NCI-H1694 treated with DMSO at 0.1 percent for 48 hours (cell line): ENCODE measurements at places on chromosomes 2 and 18.

DNA sequence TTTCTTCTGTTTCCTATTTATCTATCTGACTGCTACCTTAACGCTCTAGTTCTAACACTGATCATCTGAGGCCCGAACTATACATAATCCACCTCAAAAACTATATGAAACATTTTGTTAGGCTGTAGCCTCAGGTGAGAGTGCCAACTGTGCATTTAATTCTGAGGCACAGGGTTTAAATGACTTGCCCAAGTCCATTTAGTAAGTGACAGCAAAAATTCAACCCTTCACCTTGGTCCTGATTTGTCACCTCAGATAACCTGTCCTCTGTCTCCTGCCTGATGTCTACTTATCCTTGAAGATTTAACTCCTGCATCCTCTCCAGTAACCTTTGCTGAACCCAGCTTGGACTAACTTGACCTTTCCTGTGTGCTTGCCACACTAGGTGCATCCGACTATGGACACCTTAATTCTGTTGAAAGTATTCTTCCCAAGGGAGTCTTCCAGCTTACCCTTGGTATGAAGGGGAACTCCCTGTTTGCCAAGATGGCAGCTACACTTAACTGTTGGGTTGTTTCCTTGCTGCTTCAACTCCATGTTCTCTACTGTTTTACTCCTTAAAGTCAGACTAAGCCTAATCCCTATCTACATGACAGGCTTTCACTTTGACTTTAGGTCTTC, 23.5 kb downstream of the CD302 start:
- DNase-seq: no peak

DNA sequence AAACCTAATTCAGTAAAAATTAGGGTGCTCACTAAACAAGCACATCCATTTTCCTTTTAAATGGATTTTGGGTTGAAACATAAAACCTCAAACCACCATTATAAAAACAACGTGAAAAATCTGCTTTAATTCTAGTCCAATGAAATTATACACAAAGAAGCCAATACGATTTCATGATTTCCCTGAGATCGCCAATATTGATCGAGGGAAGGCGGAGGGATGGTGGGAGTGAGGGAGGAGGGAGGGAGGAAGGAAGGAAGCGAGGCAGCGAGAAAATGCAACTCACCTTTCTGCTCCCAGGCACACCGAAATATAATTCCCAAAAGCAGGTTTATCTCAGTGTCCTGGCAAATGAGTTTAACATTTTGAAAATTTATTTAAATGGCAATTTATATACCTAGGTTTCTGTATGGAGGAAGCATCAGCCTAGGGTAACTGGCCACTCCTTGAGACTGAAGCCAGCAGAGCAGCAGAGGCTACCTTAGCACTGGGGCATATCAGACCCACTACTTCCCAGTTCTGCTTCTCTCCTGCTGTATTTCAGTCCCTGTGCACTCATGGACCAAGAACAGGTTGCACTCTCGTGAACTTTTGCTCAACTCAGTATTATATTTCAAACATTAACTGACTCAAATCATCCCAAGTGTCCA, 2.3 kb upstream of the ONECUT2 start:
- no peak for DNase-seq

GRCh38 chr18:79991494-79991893, 3.1 kb upstream of the TXNL4A start:
- no peak for DNase-seq

DNA sequence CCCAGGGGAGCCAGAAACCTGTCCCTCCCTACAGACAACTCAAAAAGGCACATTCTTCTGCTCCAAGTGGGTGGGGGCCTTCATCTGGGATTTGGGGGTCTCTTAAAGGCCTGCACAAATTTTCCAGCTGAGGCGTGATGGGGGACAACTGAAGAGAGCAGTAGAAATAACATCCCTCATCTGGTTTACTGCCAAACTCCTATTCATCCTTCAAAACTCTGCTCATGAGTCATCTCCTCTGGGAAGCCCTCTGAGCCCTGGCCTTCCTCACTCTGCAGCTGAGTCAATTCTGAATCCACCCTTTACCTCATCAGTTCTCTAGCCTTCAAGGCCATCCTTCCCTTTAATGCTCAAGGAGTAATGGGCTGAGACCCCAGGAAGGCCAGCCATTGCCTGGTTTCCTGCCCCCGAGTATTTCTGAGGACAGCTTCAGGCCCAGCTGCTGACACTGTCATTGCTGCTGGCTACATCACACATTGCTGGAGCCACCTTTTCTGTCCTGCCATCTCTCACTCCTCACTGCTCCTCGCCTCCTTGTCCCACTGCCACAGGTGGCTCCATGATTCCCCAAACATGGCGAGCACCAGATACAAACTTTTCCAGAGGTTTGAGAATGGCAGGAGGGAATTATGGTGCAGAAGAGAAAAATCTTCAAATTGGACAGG, 32.2 kb upstream of the GLI2 start:
- no peak for DNase-seq

GRCh38 chr18:49189772-49190171, 239.0 kb upstream of the SMAD7 start:
- no peak for DNase-seq

DNA sequence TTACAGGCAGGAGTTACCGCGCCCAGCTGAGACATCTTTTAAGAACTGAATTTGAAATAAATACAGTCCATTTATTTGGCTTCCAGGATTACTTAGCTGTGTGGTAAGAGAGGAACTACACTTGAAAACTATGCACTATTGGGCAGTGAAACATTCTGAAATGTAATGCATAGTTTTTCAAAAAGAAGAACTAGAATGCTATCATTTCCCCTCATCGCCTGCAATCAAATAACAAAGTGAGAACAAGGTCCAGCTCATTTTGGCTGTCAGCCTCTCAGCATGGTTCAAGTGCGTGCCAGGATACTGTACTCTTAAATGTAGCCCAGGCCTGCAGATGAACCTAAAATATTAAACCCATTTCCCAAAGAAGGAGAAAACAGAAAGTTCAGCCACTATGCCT, 76.6 kb upstream of the ARL5A start:
- DNase-seq: no peak

- no peak for DNase-seq
Measured at GRCh38 chr2:127437781-127438726, 19.8 kb downstream of the PROC start.

DNA sequence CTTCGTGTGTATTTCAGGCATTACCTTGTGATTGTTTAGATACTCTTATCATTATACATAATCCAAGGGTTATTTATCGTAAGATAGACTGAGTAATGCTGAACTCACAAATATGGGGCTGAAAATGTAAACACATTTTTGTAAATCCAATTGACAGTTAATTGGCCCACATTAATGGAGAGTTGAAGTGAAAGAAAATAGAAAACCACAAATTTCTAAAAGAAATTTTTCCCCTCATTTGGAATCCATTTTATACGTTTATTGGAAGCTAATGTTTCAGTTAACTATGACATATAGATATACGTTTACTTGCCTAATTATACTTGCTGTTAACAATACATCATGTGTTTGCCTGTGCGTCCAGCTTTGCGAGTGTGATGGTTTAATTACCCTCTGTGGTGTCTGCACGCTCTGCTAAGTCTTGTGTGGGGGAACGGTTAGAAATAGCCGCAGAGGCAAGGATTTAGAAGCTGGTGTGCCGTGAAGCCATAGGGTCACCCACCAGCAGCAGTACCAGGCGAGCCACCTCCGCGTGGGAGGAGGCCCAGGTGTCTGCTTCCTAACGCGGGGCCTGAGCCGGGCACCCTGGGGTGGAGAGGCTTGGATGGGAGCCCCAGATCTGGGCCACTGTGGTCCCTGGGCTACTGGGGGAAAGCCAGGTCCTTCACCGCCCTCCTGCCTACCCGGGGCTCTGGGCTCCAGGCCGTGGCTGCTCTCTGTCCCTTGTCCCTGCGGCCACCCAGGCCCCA, 38.0 kb downstream of the TSHZ1 start:
- DNase-seq: no peak

DNA sequence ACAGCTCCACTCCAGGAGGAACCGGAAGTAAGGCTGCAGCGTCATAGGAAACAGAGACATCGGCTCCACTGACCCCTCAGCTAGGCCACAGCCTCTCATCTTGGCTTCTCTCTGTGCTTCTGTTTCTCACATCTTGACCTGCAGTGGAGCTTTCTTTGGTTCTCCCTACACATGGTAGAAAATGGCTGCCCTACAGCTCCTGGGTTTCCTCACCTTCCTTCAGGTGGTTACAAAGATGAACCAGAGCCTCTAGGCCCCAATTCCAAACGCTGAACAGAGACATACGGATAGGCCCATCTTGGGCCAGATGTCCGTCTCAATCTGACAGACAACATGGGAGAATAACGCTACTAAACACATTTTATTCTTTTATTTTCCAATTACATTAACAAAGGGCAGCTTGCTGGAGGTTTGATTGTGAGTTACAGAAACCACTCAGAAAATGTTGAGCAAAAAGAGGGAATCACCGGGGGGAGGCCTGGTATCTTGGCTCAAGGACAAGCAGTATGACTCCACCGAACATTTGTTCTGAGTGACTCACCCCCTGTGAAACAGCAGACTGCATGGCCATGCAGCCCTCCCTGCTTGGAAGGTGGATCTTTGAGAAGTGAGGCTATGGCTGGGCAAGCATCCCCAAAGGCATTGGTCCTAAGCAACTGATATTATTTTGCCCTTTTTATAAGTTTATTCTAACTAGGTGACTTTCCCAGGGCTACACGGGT, 303.5 kb downstream of the CDCA7 start:
- DNase-seq: peak; percentile 26

DNA sequence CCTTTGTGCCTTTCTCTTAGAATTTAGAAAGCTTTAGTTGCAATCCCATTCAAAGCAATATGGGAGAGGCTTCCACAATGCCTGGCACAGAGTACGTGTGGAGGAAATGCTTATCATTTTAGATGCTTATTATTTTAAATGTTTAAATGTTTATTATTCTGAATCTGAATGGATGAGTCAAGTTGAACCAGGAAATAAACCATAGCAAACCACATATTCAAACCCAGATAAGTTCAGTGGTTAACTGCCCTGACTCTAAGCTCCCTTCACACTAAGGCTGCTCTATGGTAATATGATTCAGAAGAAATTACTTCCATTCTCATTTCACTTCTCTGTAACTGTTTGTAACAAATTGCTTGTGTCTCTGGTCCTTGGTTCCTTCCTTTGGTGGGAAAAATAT, 5.2 kb upstream of the PPP4R1 start:
- no peak for DNase-seq

GRCh38 chr2:235191978-235192377, 240.2 kb downstream of the SH3BP4 start:
- no peak for DNase-seq

- no peak for DNase-seq
Measured at GRCh38 chr18:74516271-74517235, 17.7 kb upstream of the CNDP1 start.

DNA sequence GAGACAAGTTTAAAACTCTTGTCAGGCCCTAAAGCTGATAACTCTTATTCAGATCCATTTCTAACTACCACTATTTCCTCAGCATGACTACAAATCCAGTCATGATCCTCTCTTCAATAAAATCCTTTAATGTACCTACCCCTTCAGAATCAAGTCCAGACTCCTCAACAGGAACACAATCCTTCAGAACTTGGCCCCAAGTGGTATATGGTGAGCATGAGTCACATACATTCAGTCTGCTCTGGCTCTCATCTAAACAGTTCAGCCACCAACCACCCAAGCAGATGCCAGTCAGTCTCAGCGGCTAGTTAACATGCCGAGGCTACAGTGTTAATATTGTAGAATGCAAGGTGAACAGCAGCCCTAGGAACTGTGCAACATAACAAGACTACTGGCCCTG, 9.7 kb downstream of the LMAN2L start:
- DNase-seq: no peak

DNA sequence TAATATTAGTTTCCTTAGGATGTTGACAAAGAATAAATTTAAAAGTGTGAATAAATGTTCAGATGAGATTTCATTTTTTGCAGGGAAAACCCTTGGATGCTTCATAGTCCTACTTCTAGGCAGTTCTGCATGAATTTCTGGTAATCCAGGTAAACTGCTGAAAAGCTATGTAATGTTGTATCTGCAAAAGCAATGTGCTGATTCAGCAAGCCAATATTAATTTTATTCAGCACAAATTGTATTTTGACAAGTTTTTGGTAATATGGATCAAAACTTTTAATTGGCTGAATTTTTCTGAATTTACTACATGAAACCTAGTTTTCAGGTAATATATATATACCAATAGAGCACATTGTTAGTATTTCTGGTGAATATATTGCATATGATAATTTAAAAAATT, 17.8 kb upstream of the RBBP8 start:
- DNase-seq: no peak

GRCh38 chr18:32906506-32907310, 133.9 kb upstream of the KLHL14 start:
- no peak for DNase-seq

DNA sequence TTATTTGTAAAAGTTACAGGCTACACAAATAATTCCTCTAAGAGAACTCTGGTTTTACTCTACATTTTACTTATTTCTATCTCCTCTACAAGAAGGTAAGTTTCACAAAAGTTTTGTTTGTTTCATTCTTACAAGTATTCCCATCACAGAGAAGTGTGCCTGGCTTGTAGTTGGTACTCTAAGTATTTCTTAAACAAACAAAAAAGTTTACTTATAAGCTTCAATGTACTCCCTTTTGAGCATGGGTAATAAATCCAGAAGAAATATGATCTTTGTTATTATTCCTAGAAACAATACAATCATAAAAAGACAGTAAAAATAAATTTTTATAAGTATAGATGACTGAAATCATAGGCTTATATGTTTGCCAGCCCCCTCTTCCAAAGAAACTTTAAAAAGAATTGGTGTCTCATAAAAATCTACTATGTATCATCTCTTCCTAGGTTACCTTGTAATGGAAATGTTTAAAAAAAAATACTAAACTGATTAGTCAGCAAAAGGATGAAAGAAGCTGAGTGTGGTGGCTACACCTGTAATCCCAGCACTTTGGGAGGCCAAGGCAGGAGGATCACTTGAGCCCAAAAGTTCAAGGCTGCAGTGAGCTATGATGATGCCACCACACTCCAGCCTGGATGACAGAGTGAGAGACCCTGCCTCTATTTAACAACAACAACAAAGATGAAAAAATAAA, 54.7 kb downstream of the ATL2 start:
- DNase-seq: no peak

DNA sequence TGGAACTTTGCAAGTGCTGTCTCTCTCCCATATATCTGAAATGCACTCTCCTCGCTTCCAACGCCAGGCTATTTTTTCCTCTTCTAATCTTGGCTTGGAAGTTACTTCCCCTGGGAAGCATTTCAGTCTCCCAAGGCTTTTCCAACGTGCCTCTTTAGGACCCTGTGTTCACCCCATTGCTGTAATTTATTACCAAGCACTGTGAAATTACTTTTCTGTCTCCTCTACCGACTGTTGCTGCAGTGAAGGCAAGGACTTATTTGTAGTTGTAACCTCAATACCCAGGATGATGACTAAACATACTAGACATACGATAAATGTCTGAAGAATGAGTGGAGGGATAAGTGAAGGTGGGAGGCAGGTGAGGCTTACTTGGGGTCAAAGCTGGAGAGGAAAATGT, 163.7 kb downstream of the GALNT14 start:
- DNase-seq: no peak

DNA sequence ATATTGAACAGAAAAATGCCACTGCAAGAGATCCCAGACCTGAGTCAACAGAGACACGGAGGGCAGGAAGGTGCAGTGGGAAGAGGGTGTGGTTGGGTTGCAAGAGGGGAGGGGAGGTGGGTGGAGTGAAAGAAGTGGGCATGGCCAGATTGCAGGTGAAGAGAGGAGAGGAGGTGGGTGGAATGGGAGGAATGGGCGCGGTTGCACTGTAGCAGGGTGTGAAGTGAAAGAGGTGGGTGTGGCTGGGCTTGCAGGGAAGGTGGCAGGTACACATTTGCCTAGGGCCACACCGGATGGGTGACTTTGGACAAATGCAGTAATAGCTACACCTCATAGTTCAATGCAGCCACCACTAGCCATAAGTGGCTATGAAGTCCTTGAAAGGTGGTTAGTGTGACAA, 71.1 kb downstream of the DOCK10 start:
- no peak for DNase-seq
